Activated B cell treated with CpG ODN at 0.5 μM for 24 hours (primary cell): ENCODE measurements at places on chromosomes 1 and 21. TPM values are rescaled to one million over a fixed set of nuclear protein-coding genes. Genes with fewer than 3 reads are reported as not detected.

MRPS21 gene
- total RNA-seq = 66.8 and 69.2 TPM in 2 replicates

C1QTNF12 gene
- 2.5 and 2.7 TPM in 2 replicates for total RNA-seq

MAD2L2 gene
- total RNA-seq = 34.4 and 34.9 TPM in 2 replicates

ADAMTS1 gene
- not detected in 2 replicates for total RNA-seq

FAM72D gene
- 0.17 and 0.20 TPM in 2 replicates for total RNA-seq

HSD3B2 gene
- not detected in 2 replicates for total RNA-seq

BTBD8 gene
- total RNA-seq = 0.46 and 0.51 TPM in 2 replicates

TRAPPC10 gene
- 77.8 and 96.0 TPM in 2 replicates for total RNA-seq

HCN3 gene
- 2.7 TPM in 2 replicates for total RNA-seq

GBP7 gene
- total RNA-seq = not detected in 2 replicates

RHEX gene
- total RNA-seq = 30.4 and 34.8 TPM in 2 replicates

KHDC4 gene
- 88.3 and 105 TPM in 2 replicates for total RNA-seq

GPR52 gene
- total RNA-seq = 7.7 and 12.4 TPM in 2 replicates

NPPA gene
- total RNA-seq = not detected in 2 replicates

CD1E gene
- not detected in 2 replicates for total RNA-seq
